ENCODE measurements at places on chromosomes 2 and 18. TPM values are rescaled to one million over a fixed set of nuclear protein-coding genes. Genes with fewer than 3 reads are reported as not detected.

Gene EPB41L3
- 72.7 TPM for total RNA-seq

Gene OTOS
- 0.94 TPM for total RNA-seq

- no peak for DNase-seq
Observed at GRCh38 chr2:10581990-10582389, 107.8 kb downstream of the NOL10 start.

GRCh38 chr2:40558761-40559160 lies 106.9 kb upstream of the SLC8A1 start:
- DNase-seq: no peak

DNA sequence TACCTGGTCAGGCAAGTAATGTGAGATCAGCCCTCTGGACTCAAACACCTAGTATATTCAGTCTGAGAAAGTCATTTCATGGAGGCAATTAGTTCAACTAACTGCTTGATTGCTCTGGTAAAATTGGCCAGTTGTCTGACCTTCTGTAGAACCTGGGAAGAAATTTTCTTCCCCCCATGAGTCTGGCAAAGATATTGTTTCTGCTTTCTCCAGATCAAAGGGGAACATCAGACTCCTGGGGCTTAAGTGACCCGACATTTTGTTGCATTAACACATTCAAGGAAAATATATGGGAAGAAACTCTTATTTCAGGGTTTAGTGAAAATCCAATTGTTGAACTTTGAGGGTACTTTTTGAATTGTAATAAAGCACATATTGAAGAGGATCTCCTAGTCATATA lies 375.1 kb downstream of the SUCLG1 start:
- DNase-seq: no peak

DNA sequence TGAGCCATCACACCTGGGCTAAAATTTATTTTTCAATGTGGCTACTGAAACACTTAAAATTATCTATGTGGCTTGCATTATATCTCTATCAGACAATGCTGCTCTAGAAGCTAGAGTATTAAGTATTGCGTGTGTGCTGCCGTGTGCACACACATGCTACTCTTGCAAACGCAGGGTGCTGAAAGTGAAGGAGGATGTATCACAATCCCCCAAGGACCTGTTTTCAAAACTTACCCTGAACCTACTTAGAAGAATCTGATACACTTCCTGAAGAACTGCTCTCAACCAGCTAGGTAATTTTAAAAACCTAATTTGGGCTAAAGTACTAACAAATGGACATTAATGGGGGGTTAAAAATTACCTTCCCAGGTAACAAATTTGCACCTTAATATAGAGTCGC lies 66.5 kb downstream of the EPHA4 start:
- DNase-seq: no peak

GRCh38 chr2:64654063-64654811 lies 524 bp upstream of the SERTAD2 start:
- no peak for DNase-seq
